ENCODE measurements at places on chromosomes 13 and 19.

DNA sequence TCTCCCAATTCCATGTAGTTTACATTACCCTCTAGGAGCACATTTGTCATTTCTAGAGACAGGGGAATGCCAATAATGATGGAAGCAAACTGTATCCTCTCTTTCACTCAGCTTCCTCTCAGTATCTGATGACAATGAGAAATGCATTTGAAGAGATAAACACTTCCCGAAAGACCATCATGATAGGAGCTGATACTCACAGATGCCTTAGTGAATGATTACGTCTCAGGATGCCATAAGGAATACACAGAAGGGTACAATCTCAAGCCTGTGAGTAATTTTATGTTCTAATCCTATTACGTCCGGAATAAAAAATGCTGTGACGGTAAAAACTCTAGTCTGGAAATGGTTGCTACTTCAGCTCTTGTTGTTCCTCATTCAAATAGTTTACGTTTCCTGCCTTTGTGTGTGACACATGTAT is 663.8 kb upstream of the MIR17HG start:
- no peak for DNase-seq

GRCh38 chr19:10567656-10568055 is 1.1 kb downstream of the CDKN2D start:
- no peak for DNase-seq

GRCh38 chr13:44848920-44849676 is 140.2 kb downstream of the NUFIP1 start:
- no peak for DNase-seq

- no peak for DNase-seq
Observed at GRCh38 chr13:65336087-65336749, 1893.9 kb downstream of the PCDH9 start.

DNA sequence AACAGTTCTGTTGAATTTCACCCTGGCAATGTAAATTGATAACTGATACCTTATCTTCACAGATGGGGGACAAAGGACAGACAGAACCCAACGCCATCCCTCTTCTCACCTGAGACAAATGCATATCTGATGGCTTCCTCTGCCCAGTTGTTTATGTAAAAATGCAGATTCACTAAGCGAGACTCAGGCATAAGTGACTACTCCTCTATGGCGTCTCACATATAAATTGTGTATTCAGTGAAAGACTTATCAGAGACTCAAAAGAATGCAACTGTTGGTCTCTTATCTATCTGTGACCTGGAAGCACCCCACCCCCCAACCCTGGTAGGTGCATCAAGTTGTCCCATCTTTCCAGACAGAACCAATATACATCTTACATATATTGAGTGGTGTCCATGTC is 13.3 kb upstream of the CALM3 start:
- no peak for DNase-seq

- peak; percentile 72 for DNase-seq
Observed at GRCh38 chr19:14091813-14092462, 1.4 kb upstream of the SAMD1 start.

DNA sequence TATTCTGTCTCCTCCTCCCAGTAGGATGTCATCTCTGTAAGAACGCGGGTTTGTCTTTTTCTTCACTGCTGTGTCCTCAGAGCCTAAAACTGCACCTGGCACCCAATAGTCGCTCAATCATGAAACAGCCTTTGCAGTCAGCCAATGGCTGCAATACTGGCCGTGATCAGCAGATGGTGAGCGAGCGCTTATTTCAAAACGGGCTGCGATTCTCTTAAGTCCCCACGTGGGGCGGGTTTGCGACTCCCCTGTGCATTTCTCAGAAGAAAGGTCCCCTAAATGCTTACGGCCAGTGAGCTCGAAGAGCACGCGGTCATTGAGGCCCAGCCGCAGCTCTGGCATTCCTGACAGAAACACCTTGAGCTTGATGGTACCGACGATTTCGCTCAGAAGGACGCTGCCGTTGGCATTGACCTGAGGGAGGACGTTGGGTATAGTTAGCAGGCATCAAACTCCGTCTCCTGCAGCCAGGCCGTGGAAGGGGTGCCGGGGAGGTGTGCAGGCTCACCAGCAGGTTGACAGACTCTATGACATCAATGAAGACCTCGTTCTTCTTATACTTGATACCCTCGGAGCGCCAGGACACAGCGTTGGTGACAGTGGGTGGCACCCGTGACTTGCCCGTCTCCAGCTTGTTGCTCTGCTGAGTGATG is 6.0 kb downstream of the AP1M2 start:
- DNase-seq: peak; percentile 71

GRCh38 chr13:48252176-48252575 is 19.2 kb downstream of the ITM2B start:
- DNase-seq: no peak

DNA sequence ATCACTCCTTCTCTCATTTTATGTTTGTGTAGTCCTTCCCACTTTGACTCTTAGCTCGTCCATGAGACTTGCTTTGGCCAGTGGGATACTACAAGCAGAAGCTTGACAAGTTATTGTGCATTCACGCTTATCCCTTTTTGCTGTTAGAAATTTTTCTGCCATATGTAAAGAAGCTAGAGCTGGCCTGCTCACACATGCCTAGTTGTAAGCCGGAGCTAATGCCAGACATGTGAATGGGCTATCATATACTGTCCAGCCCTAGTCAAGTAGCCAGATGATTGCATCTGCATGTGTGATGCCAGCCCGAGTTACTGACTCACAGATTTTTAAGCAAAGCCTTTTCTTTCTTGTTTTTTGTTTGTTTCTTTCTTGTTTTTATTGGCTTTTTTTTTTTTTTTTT is 460.7 kb downstream of the TDRD3 start:
- no peak for DNase-seq

DNA sequence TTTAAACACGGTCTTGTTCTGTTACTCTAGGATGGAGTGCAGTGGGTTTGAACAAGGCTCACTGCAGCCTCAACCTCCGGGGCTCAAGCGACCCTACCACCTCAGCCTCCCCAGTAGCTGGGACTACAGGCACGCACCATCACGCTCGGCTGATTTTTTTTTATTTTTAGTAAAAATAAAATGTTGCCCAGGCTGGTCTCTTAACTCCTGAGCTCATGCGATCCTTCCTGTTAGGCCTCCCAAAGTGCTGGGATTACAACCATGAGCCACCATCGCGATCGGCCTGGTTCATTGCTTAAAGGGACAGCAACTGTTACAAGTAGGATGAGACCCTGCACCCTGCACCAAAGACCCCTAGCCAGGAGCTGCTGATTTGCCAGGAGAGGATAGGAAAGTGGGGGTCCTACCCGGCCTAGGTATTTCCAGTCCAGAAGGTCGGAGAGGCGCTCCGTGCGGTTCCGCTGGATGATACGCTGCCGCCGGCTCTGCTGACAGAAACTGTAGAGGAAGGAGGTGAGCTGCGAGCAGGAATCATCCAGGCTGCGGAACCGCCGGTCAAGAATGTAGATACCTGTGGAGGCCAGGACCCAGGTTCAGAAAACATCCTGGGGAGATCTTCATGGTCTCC is 5.1 kb downstream of the FTL start:
- DNase-seq: no peak

GRCh38 chr19:756821-757688 is 6.1 kb downstream of the MISP start:
- no peak for DNase-seq

GRCh38 chr13:27851096-27851850 is 59.0 kb downstream of the GSX1 start:
- DNase-seq: no peak

GRCh38 chr19:32313569-32314265 is 31.7 kb upstream of the ZNF507 start:
- DNase-seq: no peak

- no peak for DNase-seq
Observed at GRCh38 chr19:31334101-31334848, 15.0 kb downstream of the TSHZ3 start.

GRCh38 chr13:45595965-45596364 is 19.6 kb downstream of the ERICH6B start:
- DNase-seq: no peak

GRCh38 chr13:21849323-21849722 is 178.4 kb downstream of the FGF9 start:
- DNase-seq: no peak

DNA sequence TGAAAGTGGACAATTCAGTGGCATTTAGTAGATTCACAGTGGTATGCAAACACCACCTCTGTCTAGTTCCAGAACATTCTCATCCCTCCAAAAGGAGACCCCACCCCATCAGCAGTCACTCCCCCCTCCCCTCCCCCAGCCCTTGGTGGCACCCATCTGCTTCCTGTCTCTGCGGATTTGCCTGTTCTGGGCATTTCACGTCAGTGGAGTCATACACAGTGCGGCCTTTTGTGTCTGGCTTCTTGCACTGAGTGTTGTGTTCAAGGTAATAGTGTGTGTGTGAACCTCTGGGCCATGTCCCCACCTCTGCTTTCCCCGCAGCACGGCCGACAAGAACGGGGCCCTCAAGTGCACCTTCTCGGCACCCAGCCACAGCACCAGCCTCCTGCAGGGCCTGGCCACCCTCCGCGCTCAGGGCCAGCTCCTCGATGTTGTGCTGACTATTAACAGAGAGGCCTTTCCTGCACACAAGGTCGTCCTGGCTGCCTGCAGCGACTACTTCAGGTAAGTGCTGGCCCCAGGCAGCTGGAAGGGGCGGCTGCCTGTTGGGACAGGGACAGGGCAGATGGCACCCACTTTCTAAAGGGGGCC is 19.4 kb upstream of the CRTC1 start:
- no peak for DNase-seq

- no peak for DNase-seq
Observed at GRCh38 chr19:47065242-47065641, 16.8 kb upstream of the TMEM160 start.

DNA sequence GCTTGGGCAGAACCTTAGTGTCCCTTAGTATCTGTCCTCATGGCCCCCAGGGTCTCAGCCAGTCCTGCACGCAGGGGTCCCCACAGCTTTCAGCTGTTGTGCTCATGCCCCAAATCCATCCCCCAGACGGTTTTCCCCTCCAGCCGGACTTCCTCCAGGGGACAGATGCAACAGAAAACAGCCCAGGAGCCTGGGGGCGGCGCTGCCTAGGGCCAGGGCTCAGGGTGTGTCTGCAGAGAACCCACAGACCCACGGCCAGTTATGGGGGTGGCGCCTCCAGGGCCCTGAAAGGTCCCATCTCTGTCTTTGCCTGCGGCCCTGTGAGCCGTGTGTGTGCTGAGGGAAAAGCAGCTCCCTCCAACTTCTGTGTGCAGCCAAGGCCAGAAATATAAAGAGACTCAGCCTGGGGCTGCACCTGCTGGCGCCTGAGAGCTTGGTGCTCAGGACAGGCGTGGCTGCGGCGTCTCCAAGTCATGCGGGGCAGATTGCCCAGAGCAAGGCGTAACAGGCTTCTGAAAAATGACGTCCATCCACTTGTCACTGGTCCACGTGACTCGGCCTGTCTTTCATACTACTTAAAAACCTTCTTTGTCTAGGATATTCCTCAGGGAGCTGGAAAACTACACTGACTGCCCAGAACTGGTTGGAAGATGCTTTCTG is 22.1 kb upstream of the F7 start:
- no peak for DNase-seq

Data from T-helper 2 cell (primary cell).